Activated CD4-positive, alpha-beta T cell treated with anti-CD3 and anti-CD28 coated beads, Interleukin-2, amount 10 ng/mL, durations not matched to agents 24 days and 14 days (primary cell): ENCODE measurements at places on chromosomes 1 and 21. TPM values are rescaled to one million over a fixed set of nuclear protein-coding genes. Genes with fewer than 3 reads are reported as not detected.
A peak's percentile ranks its signal among the peaks of the same experiment; 100 is the strongest.

The MEGF6 gene
- total RNA-seq: 1.7 and 2.1 TPM in 2 replicates

GRCh38 chr1:217261636-217262035 is 369.3 kb downstream of the GPATCH2 start:
- no peak for DNase-seq

The NBPF1 gene
- total RNA-seq: 4.2 and 5.1 TPM in 2 replicates

DNA sequence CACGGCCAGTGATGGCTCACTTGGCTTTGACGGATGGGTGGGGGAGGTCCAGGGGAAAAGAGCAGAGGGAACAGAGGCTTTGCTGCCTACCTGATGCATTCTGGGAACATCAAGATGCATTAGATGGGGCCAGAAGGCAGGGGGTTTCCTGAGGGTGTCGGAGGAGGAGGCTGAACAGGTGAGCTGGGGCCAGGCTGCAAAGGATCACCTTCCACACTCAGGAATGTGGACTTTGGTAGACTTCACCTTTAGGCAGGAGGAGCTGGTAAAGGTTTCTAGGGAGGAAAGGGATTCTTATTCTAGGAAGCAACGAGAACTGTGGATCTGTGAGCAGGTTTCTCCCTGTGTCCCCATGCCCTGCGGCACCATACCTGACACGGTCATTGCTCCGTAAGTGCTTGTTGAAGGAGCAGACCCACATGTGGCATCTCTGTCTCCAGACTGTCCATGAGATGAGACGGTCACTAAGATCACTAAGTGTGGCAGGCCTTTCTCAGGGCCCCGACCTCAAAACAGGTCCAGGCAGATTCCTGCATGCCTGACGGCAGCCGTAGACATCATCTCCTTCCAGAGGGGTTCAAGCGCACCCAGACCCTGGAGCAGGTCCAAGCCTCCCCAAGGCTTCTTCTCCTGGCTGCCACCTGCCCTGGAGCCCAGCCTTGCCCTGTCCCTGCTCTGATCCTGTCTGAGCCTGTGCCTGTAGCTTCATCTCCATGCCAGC is 89.1 kb upstream of the SLC25A33 start:
- DNase-seq: no peak

GRCh38 chr1:25560788-25561187 is 17.4 kb downstream of the LDLRAP1 start:
- no peak for DNase-seq

DNA sequence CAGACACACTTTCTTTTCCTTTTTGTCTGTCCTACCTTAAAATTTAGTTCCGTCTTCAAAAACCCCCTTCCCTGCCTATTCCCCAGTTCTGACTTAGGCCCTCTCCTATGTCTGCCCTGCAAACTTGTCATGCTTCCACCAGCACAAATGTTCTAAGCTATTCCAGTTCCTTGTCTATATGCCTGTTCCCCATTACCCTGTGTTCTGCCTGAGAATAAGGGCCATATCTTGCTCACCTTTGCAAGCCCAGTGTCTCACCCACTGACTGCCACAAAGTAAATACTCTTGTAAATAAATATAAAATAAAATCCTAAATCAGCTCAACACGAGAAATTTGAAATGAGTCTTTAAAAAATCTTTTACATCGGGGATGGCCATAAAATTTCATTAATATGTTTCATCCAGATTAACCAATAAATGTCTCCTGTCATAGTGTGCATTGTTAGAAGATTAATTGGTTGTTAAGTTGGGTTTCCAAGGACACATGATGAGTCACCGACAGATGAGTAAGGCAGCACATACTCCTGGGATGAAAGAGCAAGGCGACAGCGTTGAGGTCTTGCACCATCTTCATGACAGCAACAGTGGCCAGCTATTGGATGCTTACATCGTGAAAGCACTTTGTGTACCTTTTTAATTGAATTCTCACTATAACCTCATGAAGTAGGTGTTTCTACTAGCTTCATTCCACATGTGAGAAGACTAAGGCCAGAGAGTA is 92.6 kb upstream of the NGF start:
- no peak for DNase-seq

The TSPEAR gene
- total RNA-seq: not detected in 2 replicates

GRCh38 chr1:206833106-206833680 is 32.2 kb upstream of the IL20 start:
- no peak for DNase-seq

- peak; percentile 71 for DNase-seq
These were observed 85.8 kb upstream of the RGS1 start for GRCh38 chr1:192489748-192490147.

GRCh38 chr1:117568999-117569398 is 36.8 kb upstream of the TENT5C start:
- no peak for DNase-seq

DNA sequence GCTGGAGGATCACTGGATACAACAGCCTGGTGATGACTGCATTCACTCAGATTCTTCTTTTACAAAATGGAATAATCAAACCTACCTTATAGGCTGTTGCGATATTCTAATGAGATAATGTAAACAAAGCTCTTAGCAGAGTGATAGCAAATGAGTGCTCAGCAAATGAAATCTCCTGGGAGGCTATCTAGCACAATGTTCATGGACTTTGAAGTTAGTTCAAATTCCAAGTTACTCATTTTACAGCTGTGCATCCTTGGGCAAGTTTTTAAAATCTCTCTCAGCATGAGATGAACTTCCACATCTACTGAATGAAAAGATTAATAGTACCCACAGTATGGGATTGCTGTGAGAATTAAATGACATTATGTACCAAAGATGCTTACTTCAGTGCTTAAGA is 80.8 kb upstream of the PAPPA2 start:
- DNase-seq: no peak

DNA sequence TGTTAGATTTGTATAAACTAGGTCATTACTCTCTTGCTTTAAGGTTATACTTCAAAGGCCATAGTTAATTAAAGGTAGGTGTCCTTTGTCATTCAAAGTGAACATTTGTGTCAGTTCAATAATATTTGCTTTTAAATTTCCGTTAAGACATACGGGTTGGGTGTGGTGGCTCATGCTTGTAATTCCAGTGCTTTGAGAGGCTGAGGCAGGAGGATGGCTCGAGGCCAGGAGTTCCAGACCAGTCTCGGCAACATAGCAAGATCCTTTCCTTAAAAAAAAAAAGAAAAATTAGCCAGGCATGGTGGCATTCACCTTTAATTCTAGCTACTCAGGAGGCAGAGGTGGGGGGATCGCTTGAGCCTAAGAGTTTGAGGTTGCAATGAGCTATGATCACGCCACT is 80.4 kb downstream of the KIF26B start:
- no peak for DNase-seq

GRCh38 chr1:235429143-235429542 is 61.9 kb downstream of the TBCE start:
- DNase-seq: no peak

DNA sequence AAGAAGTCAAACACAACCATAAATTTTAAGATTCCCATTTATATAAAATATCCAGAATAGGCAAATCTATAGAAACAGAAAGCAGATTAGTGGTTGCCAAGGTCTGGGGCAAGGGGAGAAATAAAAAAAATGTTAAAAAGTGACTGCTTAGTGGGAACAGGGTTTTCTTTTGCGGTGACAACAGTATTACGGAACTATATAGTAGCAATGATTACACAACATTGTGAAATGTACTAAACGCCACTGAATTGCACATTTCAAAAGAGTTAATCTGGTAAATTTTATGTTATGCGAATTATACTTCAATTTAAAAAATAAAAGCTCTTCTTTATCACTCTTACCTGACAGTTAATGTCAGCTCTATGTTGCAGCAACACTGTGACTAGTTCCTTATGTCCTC is 105.2 kb downstream of the ACBD6 start:
- DNase-seq: no peak

- no peak for DNase-seq
These were observed 663.9 kb downstream of the PTPRU start for GRCh38 chr1:29900104-29900679.

DNA sequence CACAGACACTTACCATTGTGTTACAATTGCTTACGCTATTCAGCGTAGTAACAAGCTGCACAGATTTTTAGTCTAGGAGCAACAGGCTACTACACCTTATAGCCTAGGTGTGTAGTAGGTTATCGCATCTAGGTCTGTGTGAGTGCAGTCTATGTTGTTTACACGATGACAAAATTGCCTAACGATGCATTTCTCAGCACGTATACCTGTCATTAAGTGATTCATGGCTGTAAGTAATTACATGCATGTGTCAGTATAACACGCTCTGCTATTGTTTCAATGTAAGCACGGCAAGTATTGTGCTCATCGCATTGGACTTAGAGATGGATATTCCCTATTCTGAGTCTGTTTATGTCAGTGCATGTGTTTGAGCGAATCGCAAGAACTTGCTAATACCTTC is 15.7 kb upstream of the ZBTB18 start:
- DNase-seq: peak; percentile 37

GRCh38 chr1:156592910-156593660 is 1.5 kb downstream of the NAXE start:
- peak; percentile 56 for DNase-seq

- no peak for DNase-seq
These were observed 74.2 kb upstream of the QSOX1 start for GRCh38 chr1:180080439-180080838.

GRCh38 chr1:156126043-156126629 is 11.6 kb downstream of the LMNA start:
- peak; percentile 86 for DNase-seq

DNA sequence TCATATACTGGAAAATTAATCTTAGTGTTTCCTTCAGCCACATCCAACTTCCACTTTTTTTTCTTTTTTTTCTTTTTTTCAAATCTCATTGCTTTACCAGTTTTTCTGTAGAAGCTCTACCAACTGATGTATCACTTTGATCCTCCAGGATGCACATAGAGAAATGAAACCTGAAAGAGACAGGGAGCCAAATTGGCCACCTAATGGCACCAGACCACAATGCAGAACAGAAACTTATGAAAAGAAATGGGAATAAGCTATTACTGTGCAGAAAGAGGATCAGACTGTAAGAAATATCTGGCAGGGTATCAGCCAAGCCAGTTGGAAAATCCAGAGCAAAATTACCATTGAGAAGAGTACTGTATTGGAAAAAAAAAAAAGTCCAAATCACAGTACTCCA is 1514.2 kb downstream of the MRPL39 start:
- DNase-seq: no peak

GRCh38 chr1:76868154-76868882 is 1.0 kb downstream of the ST6GALNAC5 start:
- DNase-seq: peak; percentile 60

- no peak for DNase-seq
These were observed 48.9 kb upstream of the DIP2A start for GRCh38 chr21:46409641-46410406.

The LCE3D gene
- total RNA-seq: not detected in 2 replicates

- DNase-seq: peak; percentile 79
These were observed 33.8 kb upstream of the CSF3R start for GRCh38 chr1:36516372-36517010.

DNA sequence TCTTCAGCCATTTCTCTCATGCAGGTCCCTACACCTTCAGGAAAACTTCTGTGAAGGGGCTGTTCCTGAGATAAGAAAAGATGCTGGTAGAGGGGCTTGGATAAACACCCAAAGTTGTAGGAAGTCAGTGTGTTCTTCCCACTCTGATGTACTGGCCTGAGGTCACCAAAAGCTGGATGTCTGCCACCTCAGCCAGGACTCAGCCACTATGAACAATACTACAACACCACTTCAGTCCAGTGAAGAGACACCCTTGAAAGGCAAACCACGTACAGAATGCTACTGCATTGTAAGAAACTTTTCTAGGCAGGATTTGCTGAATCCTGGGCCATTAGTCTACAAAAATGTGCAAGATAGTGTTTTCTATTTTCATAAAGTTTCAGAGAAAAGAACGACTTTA is 2.4 kb downstream of the PTPN14 start:
- DNase-seq: no peak

DNA sequence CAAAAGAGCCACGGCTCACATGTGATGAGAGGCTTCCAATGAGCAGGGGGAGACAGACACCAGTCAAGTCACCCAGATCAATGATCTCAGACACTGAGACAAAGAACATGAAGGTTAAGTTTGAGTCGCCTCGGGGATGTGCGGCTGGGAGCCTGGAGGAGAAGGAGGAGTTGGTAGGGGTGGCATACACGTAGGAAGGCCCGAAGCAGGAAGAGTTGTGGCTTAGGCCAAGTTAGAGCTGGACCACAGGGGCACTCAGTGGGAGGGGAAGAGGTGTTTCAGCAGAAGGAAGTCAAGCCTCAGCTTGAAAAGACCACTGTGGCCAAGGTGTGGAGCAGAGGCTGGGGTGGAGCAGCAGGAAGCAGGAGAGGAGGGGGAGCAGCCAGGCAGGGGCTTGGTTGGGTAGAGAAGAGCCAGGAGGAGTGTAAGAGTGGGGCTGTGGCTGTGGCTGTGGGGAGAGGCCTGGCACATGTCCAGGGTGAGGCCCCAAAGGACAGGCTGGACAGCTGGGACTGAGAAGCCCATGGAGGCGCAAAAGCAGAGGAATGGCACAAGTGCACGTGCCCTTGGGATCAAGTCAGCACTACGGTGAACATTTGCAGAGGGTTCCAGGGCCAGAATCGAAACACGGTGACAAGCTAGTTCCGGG is 27.6 kb downstream of the CTNNBIP1 start:
- peak; percentile 57 for DNase-seq

DNA sequence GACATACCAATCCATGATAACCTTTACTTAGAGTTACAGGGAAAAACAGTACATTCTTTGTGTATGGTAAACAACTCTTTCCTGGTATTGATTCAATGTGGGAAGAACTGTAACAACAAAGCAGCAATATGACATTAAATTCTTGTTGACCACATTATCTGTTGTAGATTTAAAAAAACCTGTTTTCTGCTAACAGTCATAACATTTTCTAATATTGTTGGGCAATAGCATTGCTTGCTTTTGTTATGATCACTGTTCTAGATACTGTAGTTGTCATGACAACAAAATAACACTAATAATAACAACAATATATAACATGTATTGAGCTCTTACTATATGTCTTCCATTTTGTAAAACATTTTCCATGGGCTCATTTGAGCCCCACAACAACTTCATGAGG is 54.2 kb downstream of the PDE4B start:
- DNase-seq: no peak

The GCSAML gene
- 0.12 and 0.14 TPM in 2 replicates for total RNA-seq

GRCh38 chr1:19156676-19157075 is 53.4 kb downstream of the UBR4 start:
- DNase-seq: no peak

The HOOK1 gene
- total RNA-seq: 1.6 and 2.1 TPM in 2 replicates

The EDARADD gene
- total RNA-seq: 32.0 and 32.6 TPM in 2 replicates

The KIF21B gene
- total RNA-seq: 48.3 and 49.3 TPM in 2 replicates

The MASP2 gene
- total RNA-seq: 0.14 and 0.28 TPM in 2 replicates

- no peak for DNase-seq
These were observed 357.4 kb upstream of the PLXNA2 start for GRCh38 chr1:208601561-208601960.

GRCh38 chr1:233884461-233885151 is 19.9 kb upstream of the SLC35F3 start:
- no peak for DNase-seq
